K562 (cell line): ENCODE measurements at places on chromosomes 2 and 18. TPM values are rescaled to one million over a fixed set of nuclear protein-coding genes. Genes with fewer than 3 reads are reported as not detected.

DNA sequence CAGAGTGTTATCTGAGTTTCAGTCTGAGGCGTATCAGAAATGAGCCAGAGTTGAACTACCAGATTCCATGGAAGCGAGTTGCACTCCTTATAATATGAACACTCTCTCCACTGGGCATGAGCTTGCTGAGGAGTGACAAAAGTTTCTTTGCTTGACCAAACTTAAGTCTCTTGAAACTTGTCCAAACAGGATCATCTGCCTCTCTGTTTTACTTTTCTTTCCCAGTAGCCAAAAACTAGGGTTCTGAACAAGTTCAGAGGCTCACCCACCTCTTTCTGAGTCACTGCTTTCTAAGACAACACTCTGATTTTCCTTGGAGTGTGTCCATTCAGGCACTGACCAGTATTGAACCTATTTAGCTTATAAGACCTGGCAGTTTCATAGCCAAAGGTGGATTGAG, 233.2 kb upstream of the TCF4 start:
- no peak for DNase-seq

The LRP2 gene
- total RNA-seq = 0.13 TPM in 2 replicates

DNA sequence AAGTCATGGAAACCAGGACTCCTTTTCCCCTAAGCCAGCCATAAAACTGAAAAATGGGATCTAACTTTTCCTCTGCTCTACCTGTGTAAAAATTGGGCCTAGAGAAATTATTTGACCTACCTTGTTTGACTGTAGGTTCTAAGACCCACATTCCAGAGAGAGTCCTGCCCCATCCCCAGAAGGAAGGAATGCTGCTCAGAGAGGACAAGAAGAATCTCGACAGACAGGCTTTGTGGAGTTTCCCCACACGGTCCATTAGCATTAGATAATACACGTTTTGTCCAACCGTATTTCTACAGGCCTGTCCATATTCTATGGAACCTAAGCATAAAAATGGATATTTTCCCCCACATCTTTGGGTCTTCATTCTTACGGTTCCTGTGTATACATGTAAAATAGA, 403.3 kb downstream of the METTL4 start:
- DNase-seq = no peak

DNA sequence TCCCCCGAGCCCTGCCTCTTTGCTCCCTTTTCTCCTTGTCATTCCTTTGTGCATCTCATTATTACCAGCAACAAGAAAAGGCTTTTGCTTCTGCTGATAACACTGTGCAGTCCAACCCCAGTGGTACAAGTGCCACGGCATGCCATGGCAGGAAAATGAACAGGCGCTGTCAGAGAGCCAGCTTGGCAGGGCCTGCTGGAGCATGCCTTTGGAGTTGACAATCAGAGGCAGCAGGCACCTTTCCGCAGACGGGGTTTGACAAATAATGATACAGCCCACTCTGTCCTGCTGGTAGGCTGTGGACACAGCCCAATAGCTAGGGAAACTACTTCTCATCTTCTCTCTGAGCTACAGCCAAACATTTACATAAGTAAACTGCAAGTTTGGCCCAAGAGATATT, 243.9 kb upstream of the LRRTM1 start:
- no peak for DNase-seq
